ENCODE measurements at places on chromosomes 6 and 20.
A peak's percentile ranks its signal among the peaks of the same experiment; 100 is the strongest.

GRCh38 chr6:149203509-149203908, 114.0 kb upstream of the TAB2 start:
- DNase-seq, result no peak

DNA sequence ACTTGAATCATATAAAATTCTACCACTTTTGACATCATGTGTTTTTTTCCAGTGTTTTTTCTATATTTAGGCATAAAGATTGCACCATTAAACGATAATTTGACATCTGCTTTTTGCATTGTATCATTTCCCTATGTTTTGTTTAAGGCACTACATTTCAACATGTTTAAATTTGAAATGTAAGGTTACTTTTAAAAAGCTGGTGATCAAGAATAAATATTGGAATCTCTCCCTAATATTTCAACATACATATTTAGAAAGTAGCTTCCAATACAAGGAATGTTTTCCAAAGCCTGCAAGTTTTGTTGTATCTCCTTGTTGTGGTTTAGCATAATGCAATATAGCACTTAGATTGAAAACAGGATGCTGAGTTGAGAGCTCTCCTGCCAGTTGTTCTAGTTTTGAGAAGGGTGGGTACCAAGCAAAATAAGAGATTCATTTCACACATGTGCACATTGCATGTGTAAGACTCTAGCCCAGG, 76.5 kb downstream of the SYNJ2 start:
- DNase-seq, result no peak

- DNase-seq, result peak; percentile 30
These were observed 19.8 kb downstream of the SYNDIG1 start for GRCh38 chr20:24489193-24489592.

- DNase-seq, result no peak
These were observed 1286.0 kb upstream of the GJE1 start for GRCh38 chr6:140846503-140847261.

- no peak for DNase-seq
These were observed 15.9 kb upstream of the ITPR3 start for GRCh38 chr6:33604941-33605854.

DNA sequence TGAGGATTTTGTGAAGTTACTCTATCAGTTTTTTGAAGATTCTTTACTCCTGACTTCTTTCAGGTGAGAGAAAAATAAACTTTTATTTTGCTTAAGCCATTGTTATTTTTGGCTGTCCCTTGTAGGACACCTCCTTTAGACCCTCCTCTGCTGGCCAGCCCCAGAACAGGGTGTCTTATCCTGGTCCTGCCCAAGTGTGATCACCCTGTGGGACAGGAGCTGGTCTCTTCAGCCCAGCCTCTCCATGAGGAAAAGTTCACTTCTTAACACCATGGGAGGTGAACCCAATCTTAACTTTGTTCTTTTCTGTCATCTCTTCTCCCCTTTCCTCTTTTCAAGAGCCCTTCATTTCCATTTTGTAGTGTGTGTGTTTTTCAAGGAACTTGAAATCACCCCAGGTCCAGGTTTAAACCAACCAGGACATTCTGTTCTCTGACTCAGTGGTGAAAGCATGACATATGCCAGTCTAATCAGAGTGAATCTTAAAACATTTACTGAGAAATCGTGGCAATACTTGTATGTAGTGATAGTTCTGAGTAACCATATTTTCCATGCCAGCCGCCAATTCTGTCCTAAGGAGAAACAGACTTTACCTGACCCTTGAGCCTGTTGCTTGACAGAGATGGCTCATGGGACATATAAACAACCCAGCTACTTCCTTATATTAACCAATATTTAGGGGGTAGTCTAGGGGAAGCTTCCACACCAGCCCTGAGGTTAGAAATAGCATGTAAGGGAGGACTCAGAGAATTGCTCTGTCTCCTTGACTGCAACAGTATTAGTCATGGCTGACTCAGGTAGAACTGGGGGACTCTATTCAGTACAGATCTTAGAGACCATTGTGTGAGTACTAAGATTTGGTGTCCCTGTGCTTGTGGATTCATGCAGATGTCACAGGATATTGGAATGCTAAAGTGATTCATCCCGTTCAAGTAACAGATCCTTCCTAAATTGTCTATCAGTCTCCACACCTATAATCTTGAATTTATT, 48.8 kb downstream of the FLRT3 start:
- DNase-seq, result no peak

DNA sequence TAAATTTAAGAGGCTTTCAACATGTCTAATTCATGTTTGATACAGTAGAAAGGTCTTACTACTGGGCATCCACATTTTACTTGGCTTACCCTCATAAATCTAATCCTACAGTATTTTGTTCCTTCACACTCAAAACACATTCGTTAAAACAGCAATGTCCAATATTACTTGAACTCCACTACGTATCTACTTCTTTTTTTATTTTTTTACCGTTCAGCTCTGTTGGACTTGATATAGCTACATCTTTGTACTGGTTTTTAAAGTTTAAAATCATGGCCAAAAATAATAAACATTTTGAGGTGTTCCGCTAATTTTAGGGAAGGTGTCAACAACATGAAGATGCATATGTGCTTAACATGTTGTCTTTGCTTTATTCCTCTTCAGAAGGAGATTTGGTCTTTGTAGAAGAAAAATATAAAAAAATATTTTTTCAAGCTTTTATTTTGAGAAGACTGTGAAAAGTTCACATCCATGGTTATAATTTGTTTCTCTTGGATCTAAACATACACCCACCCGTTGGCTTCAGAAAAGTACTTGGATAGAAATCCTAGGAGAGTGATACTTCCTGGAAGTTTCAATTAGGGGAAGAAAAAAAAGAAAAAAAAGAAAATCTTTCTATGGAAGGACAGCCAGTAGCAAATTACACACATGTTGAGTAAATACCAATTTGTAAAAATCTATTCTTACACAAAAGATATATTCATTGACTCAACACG, 71.5 kb downstream of the EPB41L2 start:
- DNase-seq, result no peak

- DNase-seq, result no peak
These were observed 1.7 kb downstream of the COL11A2 start for GRCh38 chr6:33190504-33191107.

DNA sequence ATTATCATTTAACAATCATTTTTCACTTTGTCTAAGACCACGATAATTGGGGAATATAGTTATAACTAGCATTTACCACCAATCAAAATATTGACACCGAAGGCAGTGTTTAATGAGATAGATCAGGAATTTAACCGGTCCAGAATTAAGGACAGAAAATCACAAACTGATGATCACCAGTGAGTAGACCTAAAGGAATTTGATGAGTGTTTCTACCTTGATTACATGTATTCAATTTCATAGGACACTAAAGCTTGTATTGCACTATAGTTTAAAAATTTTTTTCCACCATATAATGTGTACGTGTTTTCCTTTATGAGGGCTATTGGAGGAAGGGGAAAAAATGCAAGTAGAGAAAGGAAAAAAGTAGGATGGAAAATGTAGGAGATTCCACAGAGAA, 22.6 kb upstream of the ARHGAP18 start:
- no peak for DNase-seq

GRCh38 chr6:30200551-30201281, 12.5 kb downstream of the TRIM26 start:
- no peak for DNase-seq

DNA sequence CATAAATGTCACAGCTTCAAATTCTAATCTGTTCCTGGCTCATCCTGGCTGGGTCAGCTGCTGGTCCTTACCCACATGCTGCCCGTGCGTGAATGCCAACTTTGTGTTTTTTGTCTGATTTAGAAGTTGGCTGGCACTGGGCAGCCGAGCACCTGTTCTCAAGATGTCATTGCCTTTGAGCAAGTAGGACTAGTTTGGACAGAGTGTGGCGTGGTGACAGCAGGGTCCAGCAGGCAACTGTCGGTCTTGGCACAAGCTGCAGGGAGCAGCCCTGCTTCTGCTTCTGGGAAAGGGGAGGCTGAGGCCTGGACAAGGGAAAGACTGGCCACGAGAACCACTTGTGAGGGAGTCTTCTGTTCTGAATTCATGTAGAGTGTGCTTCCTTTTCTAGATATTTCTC, 26.4 kb upstream of the ADRM1 start:
- DNase-seq, result peak; percentile 76

GRCh38 chr6:135299256-135299655, 118.1 kb downstream of the MYB start:
- DNase-seq, result no peak

DNA sequence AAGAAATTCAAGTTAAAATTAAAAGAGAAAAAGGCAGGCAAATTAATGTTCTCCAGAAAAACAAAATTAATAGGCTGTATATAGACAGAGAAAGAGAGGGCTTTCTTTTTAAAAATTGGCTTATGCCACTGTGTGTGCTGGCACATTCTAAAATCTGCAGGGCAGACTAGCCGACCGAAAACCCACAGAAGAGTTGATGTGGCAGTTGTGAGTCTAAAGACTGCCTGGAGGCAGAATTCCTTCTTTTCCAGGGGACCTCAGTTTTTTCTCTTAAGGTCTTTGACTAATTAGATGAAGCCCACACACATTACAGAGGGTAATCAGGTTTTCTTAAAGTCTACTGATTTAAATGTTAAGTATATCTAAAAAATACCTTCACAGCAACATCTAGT, 85.7 kb downstream of the GJA1 start:
- DNase-seq, result no peak

DNA sequence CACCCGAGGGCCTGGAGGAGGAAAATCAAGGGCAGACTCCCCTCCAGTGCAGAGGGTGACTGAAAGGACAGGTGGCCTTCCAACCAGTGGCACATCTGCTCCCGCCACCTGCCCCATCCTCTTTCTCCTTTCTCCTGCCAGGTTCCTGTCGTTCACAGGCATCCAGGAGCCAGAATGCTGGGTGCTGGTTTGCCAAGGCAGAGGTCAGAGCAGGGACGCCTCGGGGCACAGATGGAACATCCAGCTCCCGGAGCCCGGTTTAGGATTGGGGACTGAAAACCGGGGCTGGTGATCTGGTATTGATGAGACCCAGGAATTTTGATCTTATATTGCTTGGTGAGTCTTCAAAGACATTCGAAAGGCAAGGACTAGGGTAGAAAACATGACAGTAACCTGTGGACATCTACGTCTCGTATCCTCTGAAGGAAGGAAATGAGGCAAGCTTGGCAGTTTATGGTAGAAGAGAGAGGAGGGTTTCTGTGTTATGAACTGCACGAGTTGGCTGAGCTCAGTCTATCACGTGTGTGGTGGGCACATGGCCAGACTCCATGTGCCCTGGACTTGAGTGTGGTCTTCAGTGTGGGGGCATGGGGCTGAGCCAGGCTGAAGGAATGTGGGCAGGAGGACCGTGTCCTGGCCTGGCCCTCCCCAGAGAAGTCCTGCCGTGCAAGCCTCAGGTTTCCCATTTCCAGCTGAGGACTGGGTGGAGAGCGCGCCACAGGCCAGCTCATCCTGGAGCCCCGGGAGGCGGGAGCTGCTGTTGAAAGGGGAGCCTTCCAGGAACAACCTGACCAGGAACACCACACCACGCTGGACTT, 74.2 kb downstream of the IRF4 start:
- DNase-seq, result no peak

GRCh38 chr6:143595251-143596036, 82.3 kb upstream of the PHACTR2 start:
- DNase-seq, result no peak

DNA sequence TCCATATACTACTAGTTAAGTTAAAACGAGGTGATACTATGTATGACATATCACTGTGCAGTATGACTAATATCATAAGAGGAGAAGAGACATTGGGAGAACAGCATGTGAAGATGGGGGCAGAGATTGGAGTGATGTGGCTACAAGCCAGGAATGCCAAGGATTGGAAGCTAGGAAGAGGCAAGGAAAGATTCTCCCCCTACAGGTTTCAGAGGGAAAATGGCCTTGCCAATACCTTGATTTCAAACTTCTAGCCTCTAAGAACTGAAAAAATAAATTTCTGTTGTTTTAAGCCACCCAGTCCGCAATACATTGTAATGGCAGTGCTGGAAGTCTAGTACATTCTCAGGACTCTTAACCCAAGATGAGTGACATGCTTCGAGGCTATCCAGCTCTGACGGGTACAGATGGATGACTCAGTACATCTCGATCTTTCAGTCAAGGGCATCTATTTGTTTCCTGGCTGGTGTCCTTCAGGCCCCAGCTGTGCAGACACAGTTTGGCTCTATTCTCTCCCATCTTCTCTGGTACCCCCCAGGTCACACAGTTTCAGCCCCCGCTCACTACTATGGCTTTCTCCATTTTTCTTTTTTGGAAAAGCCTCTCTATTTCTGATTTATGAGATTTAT, 55.5 kb upstream of the THEMIS start:
- DNase-seq, result no peak

DNA sequence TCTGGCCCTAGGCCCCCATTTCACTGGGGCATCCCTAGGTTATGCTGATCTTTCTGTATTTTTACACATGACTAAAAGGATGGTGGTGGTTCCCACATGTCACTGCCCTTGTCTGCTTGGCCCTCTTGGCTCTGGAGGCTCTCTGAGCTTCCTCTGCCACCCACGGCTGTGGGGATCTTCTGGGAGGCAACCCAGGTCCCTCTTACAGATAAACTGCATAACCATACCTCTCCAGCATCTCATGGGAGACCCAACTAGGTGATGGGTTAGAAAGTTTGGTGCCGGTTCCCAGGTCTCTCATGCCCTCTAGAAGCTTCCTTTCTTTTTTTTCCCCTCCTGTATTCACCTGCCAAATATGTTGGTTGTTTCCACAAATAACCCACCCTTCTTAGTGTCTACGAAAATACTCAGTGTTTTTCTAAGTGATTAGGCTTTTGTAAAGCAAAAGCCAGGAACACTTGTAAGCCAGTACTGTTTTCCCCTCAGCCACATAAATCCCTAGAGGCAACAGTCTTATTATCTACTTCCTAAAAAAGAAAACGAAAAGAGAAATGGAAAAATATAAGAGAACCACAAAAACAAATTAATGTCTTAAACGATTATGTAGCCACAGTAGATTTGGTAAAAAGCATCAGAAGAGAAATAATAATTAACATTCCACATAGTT, 71.7 kb upstream of the SMLR1 start:
- DNase-seq, result no peak

- DNase-seq, result no peak
These were observed 73.4 kb downstream of the ELOVL2 start for GRCh38 chr6:10970731-10971130.

DNA sequence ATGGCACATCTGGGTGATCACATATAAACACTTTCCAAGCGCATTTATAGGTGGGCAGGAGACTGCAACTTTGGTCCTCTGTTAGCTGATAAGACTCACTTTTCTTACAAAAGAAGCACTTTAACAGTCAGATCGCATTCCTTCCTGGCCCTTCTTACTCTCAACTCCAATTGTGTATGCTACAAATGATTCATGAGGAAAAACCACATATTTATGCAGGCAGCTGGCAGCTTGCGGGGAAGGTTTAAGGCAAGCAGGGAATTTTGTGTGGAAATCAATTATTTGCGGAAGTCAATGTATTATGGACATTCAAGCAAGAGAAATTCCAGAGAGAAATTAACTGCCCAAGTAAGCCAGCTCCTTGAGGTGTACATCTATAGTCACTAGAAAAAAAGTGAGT, 194.0 kb downstream of the PKHD1 start:
- no peak for DNase-seq

DNA sequence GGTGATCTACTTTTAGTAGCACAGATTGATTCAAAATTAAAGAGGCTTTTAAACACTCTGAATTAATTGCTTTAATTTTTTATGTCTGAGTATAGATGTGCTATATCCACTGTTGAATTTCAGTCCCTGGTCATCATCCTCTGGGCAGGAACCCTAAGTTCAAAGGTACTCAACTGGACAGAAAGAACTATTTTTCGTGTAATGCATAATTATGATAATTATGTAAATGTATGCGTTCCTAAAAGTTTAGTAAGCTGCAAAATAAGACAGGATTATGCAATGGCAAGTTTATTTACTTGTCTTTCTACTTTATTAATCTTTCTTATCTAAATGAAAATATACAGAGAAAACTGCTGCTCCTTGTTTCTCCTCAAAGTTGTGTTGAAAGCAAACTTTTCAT, 690.1 kb upstream of the MAN1A1 start:
- no peak for DNase-seq

All from left forelimb (tissue), 1 donor.